ENCODE measurements at places on chromosomes 16 and 17.

DNA sequence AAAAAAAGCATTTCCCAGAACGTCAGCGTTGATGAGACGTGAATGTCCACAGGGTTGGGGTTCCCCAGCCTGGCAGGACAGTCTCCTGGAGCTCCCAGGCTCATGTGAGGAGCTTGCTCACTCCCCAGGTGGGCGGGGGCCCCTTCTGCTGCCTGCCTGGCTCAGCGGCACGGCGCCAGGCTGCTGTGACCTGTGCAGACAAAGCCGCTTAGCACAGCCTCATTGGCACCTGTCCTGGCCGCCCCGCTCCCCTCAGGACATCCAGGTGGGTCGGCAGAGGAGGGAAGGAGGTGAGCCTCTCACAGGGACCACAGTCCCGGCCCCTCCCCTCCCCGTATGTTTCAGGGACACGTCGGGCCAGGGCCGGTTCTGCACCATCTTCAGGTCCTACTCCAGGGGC lies 12.9 kb upstream of the WFIKKN1 start:
- DNase-seq: no peak

DNA sequence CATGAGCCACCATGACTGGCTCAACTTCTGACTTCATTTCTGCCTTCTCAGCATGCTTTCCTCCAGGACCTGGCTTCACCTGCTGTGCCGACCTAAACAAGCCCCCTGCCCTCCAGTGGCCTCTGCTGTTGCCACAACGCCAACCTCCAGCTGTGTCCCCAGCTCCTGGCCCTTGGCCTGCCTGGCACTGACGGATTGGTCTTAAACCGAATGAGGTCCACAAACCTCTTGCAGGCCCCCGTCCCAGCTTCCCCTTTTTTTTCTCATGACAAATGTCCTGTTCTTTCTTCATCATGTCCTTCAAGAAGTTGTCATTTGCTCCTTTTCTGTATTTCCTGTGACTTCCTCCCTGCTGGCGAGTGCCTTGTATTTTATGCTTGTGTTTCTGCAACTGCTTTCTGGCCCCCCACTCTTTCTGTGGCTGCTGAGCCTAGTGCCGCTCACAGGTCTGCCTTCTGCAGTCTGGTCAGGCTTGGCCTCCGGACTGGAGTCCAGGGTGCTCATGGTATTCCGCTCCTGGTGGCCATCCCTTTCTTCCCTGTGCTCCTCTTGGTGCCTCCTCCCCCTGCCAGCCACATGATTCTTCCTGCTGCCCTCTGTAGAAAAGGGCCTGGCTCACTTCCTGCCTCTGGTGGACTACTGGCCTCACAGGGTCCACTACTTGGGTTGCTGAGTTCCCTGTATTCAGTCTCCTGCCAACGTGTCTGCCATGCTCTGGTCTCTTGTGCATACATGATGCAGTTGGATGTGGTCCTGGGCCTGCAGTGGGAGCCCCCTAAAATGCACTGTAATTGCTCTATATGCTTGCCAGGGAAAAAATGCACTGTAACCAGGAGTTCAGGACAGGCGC lies 2.9 kb downstream of the ATP6V0C start:
- no peak for DNase-seq

DNA sequence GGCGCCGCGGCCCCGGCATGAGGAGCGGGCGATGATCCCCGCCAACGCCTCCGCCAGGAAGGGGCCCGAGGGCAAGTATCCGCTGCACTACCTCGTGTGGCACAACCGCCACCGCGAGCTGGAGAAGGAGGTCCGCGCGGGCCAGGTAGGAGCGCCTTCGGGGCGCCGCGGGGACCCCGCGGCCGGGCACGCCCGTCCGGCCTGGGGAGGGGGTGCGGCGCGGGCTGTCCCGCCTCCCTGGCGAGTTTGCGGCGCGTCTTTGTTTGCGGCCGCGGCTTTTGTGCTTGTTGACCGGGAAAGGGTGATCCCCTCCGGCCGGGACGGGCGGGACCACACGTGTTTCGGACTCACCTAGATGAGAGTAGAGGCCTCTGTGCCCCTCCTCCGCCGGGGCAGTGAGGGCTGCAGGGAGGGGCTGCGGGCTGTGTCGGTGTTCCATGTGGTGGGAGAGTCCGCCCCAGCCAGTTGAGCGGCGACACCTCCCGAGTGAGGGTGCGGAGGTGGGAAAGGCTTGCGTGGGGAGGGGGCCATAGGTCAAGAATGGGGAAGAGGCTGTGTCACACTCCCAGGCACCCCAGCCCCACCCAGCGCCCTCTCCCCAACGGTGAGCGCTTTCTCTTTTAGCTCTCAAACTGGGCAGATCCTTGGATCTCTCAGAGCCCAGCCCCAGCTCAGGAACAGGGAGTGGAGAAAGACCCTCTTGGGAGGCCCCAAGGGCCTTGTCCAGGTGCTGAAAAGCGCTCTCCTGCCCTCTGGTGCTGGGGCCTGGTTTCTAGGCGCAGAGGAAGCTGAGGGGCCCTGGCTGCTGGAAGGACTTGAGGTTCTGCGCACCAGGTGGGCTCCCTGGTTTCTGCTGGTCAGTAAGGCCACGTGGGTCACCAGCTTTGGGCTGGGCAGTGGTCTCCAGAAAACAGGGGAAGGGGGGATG lies 923 bp downstream of the ANKRD13B start:
- no peak for DNase-seq

DNA sequence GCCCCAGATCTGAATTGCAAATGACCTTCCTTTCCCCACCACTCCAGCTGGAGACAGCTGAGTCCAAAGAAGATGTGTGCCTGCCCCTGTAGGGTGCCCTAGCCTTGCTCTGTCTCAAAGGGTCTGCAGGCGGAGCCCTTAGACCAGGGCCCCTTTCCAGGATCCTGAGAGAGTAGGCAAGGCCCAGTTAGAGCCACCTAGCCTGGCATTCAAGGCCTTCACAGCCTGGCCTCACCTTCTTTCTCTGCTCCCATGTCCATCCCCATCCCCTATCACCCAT lies 66.6 kb upstream of the LHX1 start:
- no peak for DNase-seq

GRCh38 chr17:42097691-42098631 lies at the start of gene ZNF385C:
Gene ZNF385C (minus strand): TSS chr17:42098473. CDS start chr17:42063056, 35,417 bp downstream.
- DNase-seq: no peak

GRCh38 chr16:85363881-85364280 lies 249.2 kb upstream of the GSE1 start:
- no peak for DNase-seq

- DNase-seq: no peak
These were observed 1.9 kb downstream of the NAGLU start for GRCh38 chr17:42537826-42538451.

- DNase-seq: no peak
These were observed 17.9 kb downstream of the KPNA2 start for GRCh38 chr17:68053231-68054013.

DNA sequence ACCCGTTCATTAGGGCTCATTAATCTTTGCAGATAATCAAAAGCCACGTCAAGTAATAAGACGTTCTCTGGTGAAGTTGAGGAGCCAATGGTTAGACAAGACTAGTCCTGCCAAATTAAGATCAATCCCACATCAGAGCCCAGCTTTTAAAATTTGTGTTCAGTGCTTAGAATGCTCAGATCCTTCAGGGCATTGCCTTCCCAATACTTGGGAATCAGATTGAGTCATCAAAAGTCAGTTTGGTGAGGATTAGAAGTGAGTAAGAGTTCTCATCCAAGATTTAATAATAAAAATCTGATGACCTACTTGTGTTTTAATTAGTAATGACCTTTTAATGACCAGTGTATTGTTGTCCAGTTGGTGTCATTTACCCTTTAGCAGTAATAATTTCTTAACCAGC lies 19.8 kb downstream of the MAP2K4 start:
- DNase-seq: no peak

DNA sequence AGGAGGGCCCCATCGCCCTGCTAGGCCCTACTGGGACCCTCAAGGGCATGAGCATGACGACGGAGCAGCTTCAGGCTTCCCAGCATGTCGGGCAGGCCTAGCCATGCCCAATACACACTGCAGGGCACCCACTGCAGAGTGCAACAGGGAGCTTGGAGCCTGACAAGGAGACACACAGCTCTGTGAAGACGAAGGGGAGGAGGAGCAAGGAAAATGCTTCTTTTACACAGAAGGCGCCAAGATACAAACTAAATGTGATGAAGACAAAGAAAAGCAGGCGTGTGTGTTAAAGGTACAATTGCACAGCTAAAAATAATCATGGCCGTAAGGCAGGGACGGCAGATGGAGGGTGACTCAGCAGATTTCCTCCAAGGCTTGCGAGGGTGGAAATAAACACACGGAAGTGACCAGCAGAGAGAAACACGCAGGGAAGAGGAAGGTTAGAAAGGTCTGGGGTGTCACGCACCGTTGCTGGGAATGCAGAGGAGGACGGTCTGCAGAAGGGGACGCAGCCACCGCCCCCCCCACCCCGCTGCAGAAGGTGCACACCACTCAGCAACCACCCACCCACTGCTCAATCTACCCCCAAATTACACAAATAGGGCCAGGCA lies 108.5 kb downstream of the ZNF778 start:
- no peak for DNase-seq

DNA sequence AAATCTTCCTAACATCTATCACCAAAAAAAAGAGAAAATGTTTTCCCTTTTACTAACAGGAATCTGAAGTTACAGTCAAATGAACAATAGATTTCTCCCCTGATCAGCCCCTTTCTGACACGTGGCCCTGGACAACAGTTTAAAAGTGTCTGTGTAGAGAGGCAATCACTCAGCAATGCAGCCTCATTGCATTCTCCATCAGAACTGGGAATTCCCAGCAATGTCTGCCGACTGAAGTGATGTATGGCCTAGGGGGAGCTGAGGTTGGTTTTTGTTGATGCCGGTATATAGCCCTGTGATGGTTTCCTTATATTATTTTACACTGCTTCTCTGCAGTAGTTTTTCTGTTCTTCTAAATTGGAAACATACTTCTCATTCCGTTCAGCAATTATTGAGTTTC lies 904.3 kb upstream of the CDH8 start:
- DNase-seq: no peak

DNA sequence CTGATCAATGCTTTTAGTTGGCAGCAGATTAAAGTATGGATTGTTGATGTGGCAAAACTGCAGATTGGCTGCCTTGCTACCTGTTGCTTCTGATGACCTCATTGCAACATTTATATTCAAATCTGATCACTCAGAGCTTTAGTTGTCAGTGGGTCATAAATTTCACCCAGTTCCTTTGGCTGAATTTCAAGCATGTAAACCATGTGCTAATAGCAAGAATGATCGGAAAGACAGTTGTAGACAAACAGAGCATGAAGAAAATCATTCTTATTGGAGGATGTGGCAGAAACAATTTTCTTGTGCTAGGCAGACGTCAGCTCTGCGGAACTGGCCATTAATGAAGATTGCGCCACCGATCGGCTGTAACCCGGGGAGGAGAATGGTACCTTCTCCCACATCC lies 346.6 kb upstream of the EEF2KMT start:
- DNase-seq: no peak

GRCh38 chr16:11964761-11965551 lies at the start of gene TNFRSF17:
Gene TNFRSF17 (plus strand): TSS chr16:11965210. CDS start chr16:11965325, 115 bp downstream.
- DNase-seq: no peak

DNA sequence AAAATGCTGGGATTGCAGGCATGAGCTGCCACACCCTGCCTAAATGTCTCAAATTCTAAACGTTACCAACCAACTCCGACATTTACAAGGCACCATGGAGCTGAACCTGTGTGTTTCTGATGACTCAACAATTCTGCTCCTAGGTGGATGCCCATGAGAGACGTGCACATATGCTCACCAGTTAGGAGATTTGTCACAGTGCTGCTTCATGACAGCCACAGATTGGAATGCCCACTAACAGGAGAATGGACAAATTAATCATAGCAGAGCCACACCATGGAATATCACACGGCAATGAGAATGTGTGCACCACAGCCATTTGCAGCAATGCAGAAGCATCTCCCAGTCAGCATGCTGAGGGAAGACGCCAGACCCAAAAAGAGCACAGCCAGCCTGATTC lies 8.0 kb upstream of the KCNG4 start:
- DNase-seq: no peak

DNA sequence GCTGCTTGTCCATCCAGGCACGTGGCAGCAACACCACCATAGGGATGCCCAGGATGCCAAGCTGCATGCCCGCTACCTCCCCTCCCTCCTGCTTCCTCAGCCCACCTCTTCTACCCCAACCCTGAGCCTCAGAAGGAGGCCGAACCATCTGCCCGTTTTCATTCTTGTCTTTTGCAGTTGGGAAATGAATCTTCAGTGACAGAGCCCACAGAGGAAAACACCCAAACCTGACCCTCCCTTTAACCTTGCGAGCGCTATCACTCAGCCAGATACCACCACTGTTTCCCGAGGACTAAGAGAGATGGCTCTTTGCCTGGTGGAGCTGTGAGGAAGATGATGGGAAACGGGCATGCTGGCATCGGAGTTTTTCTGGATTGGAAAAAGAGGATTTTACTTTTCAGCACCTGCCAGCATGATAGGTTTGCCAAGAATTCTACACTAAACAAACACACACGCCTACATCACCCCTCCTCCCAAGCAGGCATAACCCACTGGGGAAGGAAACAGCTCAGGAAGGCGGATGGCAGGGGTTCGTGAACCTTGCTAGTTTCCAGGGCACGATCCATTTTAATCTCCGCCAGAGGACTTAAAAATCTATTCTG lies 457.4 kb downstream of the SLC39A11 start:
- DNase-seq: no peak

DNA sequence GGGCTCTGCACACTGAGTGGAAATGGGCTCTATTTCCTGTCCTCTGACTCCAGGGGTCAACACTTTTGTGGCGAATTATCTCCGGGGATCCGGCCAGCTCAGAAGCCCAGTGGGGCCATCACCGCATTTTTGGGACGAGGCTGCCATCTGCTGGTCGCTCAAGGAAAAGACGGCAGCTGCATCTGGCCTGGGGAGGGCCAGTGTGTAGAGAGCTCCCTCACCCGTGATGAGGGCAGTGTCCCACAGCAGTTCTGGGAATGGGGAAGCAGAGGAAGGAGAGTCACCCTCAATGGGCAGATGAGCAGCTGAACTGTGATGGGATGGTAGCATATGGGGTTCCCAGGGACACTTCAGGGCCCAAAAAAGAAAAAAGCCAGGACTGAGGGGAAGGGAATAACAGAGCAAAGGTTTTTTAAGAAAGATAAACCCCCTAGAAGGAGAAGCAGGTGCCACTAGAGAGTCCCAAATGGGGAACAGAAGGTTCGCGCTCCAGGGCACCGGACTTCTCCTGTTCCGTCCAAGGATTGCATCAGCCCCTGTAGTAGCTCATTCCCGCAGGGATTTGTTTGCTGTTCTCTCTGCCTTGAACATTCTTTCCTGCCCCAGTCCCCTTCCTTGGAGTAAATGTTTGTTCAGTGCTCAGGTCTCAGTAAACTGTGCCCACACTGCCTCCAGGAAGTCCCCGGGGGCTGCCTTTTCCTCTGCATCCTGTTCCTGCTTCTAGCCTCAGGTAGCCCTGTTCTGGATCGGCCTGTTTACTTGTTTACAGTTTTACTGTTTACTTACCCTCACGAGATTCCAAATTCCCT lies 9.3 kb upstream of the ABCC12 start:
- peak; percentile 30 for DNase-seq

Measured in stimulated activated CD8-positive, alpha-beta memory T cell treated with anti-CD3 and anti-CD28 coated beads, Interleukin-7, amount 100 ng/mL, for 1 hour (primary cell).